ENCODE measurements at places on chromosomes 3 and 15. TPM values are rescaled to one million over a fixed set of nuclear protein-coding genes. Genes with fewer than 3 reads are reported as not detected.

- no peak for DNase-seq
- H3K27ac ChIP-seq = no peak overlapping the region
- no peaks in the 10 kb centered on the region for H3K36me3 ChIP-seq
Measured at GRCh38 chr3:101518421-101518871, 5.4 kb upstream of the SENP7 start.

Gene KIF15
- 0.49 TPM for total RNA-seq

DNA sequence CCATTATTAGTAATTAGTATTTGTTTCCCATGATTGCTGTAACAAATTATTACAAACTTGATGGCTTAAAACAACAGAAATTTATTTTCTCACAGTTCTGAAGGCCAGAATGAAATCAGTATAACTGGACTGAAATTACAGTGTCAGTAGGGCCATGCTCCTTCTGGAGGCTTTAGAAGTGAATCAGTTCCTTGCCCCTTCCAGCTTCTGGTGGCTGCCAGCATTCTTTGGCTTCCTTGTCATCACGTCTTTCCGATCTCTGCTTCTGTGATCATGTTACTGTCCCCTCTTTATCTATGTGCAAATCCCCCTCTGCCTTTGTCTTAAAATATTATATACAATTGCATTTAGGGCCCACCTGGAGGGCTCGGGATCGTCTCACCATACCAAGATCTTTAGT, 92.0 kb downstream of the FOXB1 start:
- no peak overlapping the region for H3K27ac ChIP-seq
- H3K4me3 ChIP-seq = no peak overlapping the region
- no peaks in the 10 kb centered on the region for H3K36me3 ChIP-seq
- DNase-seq = no peak
- H3K4me1 ChIP-seq = no peaks in the 10 kb centered on the region

DNA sequence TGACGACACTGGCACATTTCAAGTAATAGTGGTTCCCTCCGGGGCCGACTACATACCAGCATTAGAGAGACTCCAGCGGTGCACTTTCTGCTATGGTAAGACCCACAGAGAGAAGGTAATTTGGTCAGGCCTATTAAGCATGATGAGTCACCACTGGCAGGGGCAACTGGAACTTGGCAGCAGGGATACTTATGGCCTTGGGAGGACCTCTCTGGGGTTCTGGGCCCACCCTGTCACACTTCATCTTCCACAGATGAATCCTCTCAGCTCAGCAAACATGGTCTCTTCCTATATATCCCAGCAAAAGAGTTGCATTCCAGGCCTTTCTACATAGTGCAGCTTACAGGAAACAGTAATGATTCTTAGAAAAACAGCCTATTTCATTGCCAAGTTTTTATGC, 88.0 kb downstream of the PIK3R4 start:
- H3K27me3 ChIP-seq = no peaks in the 10 kb centered on the region
- H3K4me1 ChIP-seq = no peaks in the 10 kb centered on the region
- H3K27ac ChIP-seq = no peak overlapping the region
- no peaks in the 10 kb centered on the region for H3K36me3 ChIP-seq
- no peak overlapping the region for H3K4me3 ChIP-seq

Gene EIF4E3
- 29.3 TPM for total RNA-seq
